ENCODE measurements at places on chromosomes 2 and 18.

GRCh38 chr18:24341361-24341760, 56.3 kb downstream of the OSBPL1A start:
- DNase-seq = no peak

DNA sequence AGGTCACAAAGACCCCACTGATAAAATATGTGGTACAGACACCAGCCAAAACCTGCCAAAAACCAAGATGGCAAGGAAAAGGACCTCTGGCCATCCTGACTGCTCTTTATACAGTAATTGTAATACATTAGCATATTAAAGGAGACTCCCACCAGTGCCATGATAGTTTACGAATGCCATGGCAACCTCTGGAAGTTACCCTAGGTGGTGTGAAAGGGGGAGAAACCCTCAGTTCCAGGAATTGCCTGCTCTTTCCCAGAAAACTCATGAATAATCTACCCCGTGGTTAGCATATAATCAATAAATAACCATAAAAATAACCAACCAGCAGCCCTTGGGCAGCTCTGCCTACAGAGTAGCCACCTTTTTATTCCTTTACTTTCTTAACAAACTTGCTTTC, 129.8 kb upstream of the EPB41L3 start:
- no peak for DNase-seq

GRCh38 chr2:190431907-190432306, 23.8 kb downstream of the MFSD6 start:
- no peak for DNase-seq

DNA sequence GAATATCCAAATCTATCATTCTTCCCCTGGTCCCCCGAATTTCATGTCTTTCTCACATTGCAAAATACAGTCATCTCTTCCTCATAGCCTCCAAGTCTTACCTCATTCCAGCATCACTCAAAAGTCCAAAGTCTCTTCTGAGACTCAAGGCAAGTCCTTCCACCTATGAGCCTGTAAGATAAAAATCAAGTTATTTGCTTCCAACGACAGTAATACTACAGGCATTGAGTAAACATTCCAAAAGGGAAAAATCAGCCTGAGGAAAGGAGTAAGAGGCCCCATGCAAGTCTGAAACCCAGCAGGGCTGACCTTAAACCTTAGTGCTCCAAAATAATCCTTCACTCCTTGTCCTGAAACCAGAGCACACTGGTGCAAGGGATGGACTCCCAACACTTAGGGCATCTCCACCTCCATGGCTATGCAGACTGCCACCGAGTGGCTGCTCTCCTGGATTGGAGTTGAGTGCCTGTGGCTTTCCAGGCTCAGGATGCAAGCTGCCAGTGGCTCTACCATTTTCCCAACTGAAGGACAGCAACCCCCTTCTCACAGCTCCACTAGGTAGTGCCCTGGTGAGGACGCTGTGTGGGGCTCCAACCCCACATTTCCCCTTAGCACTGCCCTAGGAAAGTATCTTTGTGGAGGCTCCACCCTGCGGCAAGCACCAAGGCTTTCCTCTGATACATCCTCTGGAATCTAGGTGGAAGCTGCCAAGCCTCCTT, 16.3 kb downstream of the DTNA start:
- no peak for DNase-seq

- DNase-seq = no peak
These were observed 37.6 kb downstream of the SMAD7 start for GRCh38 chr18:48913201-48913600.

DNA sequence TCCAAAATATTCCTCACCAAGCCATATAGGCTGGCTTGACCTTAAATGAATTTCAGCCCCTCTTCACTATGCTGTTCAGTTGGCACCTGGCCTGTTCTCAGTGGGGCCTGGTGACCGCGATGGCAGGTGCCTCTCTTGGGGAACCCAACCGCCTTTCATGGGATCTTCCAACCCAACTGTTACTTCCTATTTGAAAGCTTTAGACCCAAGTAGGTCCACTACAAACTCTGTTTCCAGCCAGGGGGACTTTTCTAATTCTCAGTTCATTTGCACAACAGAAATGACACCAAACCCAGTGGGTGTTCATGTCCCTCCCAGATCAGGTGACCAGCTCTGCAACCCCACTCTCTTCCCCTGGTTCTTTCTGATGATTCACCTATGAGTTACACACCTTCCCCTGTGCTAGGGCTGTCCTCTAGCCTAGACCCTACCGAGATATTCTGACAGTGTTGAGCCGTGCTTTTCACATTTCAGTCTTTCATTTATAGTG, 35.6 kb upstream of the NDUFV2 start:
- DNase-seq = no peak

DNA sequence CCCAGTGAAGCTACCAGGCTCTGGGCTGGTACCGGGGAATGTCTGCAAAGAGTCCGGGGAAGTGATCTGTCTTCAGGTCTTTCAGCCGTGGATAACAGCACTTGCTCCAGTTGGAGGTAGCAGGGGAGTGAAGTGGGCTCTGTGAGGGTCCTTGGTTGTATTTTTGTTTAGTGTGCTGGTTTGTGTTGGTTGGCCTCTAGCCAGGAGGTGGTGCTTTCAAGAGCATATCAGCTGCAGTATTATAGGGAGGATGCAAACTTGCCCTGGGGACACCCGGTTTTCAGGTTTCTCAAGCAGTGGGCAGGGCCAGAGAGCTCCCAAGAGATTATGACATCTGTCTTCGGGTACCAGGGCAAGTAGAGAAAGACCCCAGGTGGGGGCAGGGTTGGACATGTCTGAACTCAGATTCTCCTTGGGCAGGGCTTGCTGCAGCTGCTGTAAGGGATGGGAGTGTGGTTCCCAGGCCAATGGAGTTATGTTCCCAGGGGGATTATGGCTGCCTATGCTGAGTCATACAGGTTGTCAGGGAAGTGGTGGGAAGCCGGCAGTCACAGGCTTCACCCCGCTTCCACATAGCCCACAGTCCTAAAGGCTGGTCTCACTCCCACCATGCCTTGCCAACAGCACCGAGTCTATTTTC, 34.4 kb downstream of the ACAA2 start:
- DNase-seq = no peak

GRCh38 chr2:12033494-12033893, 287.1 kb downstream of the LPIN1 start:
- no peak for DNase-seq

DNA sequence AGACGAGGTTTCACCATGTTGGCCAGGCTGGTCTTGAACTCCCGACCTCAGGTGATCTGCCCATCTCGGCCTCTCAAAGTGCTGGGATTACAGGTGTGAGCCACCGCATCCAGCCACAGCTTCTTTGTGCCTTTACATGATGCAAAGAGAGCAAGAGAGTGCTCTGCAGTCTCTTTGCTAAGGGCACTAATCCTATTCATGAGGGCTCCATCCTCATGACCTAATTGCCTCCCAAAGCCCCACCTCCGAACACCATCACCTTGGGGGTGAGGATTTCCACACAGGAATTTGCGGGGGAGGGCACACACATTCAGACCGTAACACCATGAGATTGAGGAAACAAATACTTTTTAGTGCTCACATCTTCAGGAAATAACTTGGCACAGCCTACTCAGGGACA, 91.8 kb downstream of the PDCL3 start:
- no peak for DNase-seq

- DNase-seq = no peak
These were observed 130.5 kb downstream of the RAB3GAP1 start for GRCh38 chr2:135182601-135183000.

GRCh38 chr2:16633621-16634430, 31.8 kb downstream of the CYRIA start:
- DNase-seq = no peak

DNA sequence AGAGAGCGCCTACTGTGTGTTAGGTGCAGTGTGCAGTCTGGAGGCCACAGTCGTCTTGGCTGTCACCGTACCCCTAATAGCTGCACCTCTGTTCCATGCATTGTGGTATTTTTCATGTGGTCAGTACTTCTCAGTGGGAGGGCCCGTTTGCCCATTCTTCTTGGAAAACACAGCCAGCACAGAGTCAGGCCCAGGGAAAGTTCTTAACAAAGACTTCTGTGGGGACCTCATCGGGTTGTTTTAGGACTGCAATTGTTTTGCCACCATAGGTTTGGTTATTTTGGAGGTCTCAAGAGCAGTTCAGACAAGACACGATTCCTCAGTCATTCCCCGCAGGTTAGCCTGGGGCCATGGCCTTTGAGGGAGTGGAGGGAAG, 62.3 kb downstream of the SMIM21 start:
- no peak for DNase-seq

DNA sequence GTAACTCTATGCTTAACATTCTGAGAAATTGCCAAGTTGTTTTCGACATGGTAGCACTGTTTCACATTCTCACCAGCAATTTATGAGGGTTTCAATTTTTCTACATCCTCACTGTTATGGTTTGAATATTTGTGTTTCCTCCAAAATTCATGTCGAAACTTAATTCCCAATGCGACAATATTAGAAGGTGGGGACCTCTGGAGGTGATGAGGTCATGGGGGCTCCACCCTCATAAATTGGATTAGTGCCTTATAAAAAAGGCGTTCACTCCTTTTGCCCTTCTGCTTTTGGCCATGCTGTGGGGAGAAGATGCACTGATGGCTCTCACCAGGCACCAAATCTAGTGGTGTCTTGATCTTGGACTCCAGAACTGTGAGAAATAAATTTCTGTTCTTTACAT, 110.3 kb downstream of the HRH4 start:
- DNase-seq = no peak

GRCh38 chr2:228066126-228066798, 115.2 kb downstream of the SPHKAP start:
- DNase-seq = no peak

DNA sequence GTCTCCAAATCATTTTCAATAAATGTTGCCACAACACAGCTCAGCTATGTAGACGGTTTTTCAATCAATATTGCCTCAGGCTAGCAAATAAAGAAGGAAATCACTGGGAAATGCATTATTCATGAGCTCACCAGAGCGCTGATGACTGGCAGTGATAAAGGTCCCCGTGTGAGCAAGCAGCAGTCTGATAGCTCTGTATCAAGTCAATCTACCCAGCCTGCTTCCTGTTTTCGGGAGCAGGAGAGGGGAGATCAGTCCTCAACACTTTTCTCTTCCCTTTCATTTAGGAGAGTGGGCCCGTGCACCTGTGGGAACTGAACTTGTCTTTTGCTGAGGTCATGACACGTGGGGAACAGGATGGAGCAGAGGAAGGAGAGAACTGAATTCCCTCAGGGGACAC, 253.9 kb upstream of the SIX2 start:
- DNase-seq = peak; percentile 40

- DNase-seq = no peak
These were observed 37.5 kb upstream of the PGAP1 start for GRCh38 chr2:196963961-196964360.

DNA sequence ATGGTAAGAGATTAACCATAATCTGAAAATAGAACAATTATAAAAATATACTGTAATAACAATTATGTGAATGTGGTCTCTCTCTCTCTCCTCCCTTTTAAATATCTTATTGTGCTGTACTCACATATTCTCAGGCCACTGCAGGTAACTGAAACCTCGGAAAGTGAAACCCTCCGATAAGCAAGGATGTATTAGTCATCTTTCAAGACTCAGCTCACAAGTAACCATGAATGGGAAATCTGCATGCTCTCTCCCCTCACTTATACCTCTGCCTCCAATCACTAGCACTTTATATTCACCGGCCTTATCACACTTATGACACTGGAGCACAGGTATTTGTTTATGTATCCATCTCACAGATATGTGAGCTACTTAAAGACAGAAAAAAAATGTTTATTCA, 139.7 kb downstream of the LRP2 start:
- DNase-seq = no peak

DNA sequence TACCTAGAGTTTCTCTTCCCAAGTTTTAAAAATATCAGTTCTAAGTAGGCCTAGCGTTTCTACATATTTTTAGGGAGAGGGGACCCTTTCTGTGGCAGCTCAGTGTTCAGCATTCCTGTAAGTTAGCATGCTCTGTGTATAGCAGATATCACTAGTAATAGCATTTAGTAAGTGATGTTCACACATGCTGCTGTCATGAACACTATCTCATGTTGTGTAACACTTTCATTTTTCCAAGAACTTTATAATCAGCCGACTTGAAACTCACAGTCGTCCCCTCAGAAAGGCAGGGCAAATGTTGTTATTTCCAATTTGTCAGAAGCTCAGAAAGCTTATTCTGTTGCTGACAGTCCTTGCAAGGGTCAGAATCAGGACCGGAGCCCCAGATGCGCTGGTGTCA, 267.7 kb downstream of the ALPK2 start:
- no peak for DNase-seq

GRCh38 chr2:119879502-119879901, 119.8 kb downstream of the PTPN4 start:
- no peak for DNase-seq

GRCh38 chr2:119155633-119156032, 2.9 kb downstream of the C1QL2 start:
- DNase-seq = no peak

GRCh38 chr18:58862851-58863538, 1.7 kb upstream of the ZNF532 start:
- DNase-seq = no peak

- no peak for DNase-seq
These were observed 89.0 kb downstream of the UGGT1 start for GRCh38 chr2:128180031-128180430.

- no peak for DNase-seq
These were observed 22.4 kb upstream of the RMP24 start for GRCh38 chr18:35949903-35950627.

DNA sequence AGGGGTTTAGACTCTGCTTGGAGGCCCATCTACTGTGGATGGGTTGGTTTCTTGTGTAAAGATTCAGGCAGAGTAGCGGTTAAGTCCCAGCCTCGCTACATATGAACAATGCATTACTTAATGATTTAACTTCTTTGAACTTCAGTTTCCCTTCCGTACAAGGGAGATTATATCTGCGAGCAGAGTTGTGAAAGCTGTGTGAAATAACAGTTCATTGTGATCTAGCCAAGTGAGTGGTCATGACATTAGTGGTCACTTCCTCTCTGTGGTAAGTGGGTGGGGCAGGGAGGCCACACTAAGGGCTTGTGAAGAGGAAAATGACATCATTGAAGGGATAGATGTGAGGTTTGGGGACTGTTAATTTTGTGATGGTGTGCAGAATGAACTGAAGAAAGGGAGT, 14.1 kb upstream of the MEX3C start:
- no peak for DNase-seq

GRCh38 chr2:102261467-102262135, 49.8 kb upstream of the IL1RL1 start:
- DNase-seq = no peak

GRCh38 chr2:85503851-85504777, 34.9 kb upstream of the MAT2A start:
- peak; percentile 60 for DNase-seq

GRCh38 chr2:195898505-195899191, 170.0 kb downstream of the DNAH7 start:
- DNase-seq = peak; percentile 64

DNA sequence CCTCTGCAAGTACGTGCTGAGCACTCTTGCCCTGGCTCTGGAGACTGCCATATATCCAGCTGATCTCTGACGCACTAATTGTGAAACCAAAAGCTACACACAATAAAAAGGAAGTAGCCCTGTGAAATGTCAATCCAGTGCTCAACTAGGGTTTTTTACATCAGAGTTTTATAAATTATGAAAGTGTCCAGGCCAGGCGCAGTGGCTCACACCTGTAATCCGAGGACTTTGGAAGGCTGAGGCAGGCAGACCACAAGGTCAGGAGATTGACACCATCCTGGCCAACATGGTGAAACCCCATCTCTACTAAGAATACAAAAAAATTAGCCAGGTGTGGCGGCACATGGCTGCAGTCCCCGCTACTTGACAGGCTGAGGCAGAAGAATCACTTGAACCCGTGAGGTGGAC, 24.5 kb upstream of the PEX13 start:
- DNase-seq = no peak

- no peak for DNase-seq
These were observed 251.6 kb downstream of the AFF3 start for GRCh38 chr2:99890568-99891427.

GRCh38 chr2:39434233-39434897, 2.7 kb downstream of the MAP4K3 start:
- no peak for DNase-seq
